Aorta (tissue), 5 donors: ENCODE measurements at places on chromosomes 4 and X.

DNA sequence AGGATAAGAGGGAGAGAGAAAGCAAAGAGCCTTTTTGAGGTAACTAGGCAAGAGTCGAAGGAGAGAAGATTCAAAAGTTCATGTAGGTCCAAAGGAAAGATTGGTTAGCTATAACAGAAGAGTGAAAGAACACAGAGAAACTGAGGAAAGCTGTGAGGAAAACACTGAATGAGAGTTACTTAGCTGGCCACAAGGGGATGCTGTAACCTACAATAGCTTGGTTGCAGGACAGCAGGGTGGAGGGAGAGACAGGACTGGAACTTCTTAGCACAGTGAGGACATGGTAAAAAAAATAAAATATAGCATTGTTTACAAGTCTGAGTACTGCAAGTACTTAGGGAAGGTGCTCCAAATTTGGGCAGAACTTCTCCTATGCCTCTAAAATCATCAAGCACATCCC is 48.3 kb downstream of the RAI2 start:
- DNase-seq = no peak

- no peak for DNase-seq
Measured at GRCh38 chr4:168154546-168155277, 62.4 kb downstream of the ANXA10 start.

- no peak for DNase-seq
Measured at GRCh38 chr4:140130677-140131076, 23.3 kb downstream of the MAML3 start.

- no peak for DNase-seq
Measured at GRCh38 chr4:34245276-34245675, 1999.0 kb downstream of the ARAP2 start.

DNA sequence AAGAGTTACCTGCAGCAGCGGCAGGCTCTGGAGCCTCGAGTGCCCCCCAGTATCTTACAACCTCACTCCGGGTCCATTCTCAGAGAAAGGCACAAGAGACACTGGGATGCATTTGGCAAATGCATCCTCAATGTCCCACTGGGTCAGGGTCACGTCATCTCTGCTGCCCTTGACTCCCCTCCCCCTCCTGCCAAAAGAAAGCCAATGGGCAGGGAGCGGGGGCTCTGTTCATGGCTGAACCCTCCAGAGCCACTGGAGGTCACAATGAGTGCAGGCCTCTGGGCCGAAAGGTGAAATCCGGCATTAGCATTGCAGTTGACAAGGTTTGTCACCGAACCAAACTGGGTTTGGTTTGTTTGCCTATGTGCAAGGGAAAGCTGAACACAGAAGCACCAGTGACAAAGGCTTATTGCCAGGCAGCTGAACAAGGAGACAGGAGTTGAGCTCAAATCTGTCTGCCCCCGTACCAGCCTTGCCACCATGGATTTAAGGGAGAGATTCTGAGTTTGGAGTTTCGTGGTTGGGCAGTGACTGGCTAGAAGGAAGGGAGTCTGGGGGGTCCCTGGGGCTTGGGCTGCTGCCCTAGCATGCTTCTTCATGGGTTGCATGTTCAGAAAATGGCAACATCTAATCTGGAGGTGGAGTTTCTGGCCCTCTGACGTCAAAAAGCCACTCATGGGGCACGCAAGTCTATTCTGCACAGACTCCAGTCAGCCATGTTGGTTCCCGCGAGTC is 64.3 kb downstream of the HTRA3 start:
- peak; percentile 9 for DNase-seq

DNA sequence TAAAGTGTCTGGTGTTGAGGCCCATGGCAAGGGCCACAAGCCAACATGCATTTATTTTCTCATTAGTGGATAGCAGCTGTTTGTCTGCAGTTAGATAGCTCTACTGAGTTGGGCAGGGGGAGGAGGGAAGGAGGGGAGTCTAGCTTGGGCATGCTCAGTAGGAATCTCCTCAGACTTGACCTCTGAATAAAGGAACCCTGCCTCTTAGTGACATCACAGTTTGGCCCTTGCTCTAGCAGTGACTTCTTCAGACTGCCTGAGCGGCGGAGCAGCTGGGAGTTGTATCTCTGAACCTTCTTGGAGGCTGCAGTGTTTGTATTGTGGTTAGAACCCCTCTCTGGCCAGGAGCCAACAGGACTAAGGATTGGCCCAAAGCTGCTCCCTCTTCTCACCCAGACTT is 57.4 kb downstream of the BCORL1 start:
- no peak for DNase-seq
